ENCODE measurements at places on chromosomes 11 and 22.

DNA sequence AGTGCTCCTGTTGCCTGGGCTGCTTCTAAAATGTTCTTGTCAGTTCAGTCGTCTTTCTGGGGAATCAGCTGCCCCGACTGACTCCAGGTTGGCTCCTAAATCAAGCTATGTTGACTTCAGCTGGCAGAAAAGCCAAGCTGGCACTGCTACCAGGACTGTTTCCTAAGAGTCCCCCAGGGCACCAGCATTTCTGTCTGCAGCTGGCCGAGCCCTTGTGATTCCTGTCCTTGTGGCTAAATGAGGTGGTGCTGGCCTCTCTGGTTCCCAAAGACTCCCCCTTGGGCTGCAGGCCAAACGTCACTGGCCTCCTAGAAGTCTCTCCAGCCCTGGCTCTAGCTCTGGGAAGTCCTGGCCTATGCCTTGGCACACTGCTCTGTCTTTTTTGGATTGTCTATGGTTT lies 31.1 kb downstream of the GRAMD1B start:
- no peak for DNase-seq

GRCh38 chr11:113574171-113574570 lies 99.0 kb upstream of the DRD2 start:
- DNase-seq = no peak

DNA sequence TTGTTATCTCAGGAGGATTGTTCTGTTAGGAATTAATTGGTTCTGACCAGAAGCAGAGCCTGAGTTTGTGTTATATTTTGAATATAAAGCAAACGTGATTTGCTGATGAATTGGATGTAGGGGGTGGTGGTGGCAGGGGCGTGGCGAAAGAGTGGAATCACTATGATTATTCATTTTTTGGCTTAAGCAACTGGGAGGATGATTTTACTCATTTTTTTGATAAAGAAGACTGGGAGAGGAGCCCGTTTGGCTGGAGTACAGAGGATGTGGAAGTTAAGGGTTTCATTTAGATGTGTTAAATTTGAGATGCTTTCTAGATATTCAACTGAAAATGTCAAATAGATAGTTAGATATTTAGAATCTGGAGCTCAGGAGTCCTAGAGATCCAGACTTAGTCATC lies 83.4 kb upstream of the MYO18B start:
- no peak for DNase-seq

DNA sequence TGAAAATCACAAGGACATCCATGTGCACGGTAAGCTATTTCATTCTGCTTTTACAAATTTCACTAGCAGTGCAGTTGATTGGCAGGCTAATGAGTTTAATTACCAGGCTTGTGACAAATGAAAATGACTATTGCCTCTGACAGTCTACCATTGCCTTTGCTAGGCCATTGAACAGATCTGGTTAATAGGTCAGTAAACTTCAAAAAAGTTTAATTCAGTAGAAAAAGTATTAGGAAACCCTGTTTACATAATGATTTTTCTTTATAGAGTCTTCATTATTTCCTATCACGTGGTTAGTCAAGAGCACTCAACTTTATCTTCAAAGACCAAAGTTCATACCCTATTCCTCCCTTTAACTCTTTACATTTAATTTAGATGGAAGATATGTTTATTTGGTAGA lies 77.0 kb downstream of the PRMT3 start:
- DNase-seq = no peak

GRCh38 chr11:118544647-118545010 lies 13.6 kb downstream of the TMEM25 start:
- no peak for DNase-seq

GRCh38 chr11:78725200-78725599 lies 150.5 kb upstream of the NARS2 start:
- DNase-seq = no peak

GRCh38 chr11:64878223-64878493 lies 263 bp downstream of the EHD1 start:
- DNase-seq = no peak

- DNase-seq = no peak
Measured at GRCh38 chr22:48923165-48923865, 904.4 kb downstream of the BRD1 start.

GRCh38 chr11:44400431-44400830 lies 90.5 kb upstream of the ALX4 start:
- DNase-seq = no peak

GRCh38 chr11:134574947-134575346 lies 162.9 kb upstream of the B3GAT1 start:
- no peak for DNase-seq

- DNase-seq = no peak
Measured at GRCh38 chr11:45659031-45659817, 6.2 kb downstream of the CHST1 start.

- no peak for DNase-seq
Measured at GRCh38 chr11:95450547-95451123, 219.6 kb upstream of the SESN3 start.

GRCh38 chr22:44543781-44544477 lies 45.9 kb upstream of the RTL6 start:
- DNase-seq = no peak
